ENCODE measurements at places on chromosomes 6 and 20. TPM values are rescaled to one million over a fixed set of nuclear protein-coding genes. Genes with fewer than 3 reads are reported as not detected.

SLC52A3 gene
- total RNA-seq, result 1.9 TPM

TMEM151B gene
- not detected for total RNA-seq

LY6G5C gene
- total RNA-seq, result 0.84 TPM

LYRM4 gene
- 21.4 TPM for total RNA-seq

DZANK1 gene
- 1.4 TPM for total RNA-seq

GSTA2 gene
- not detected for total RNA-seq

LINC00237 gene
- not detected for total RNA-seq

TMEM74B gene
- 1.7 TPM for total RNA-seq

WFDC5 gene
- not detected for total RNA-seq

SYNCRIP gene
- total RNA-seq, result 52.9 TPM

ZNF334 gene
- 7.3 TPM for total RNA-seq

CLPSL2 gene
- not detected for total RNA-seq

CD93 gene
- 175 TPM for total RNA-seq

SRXN1 gene
- 43.4 TPM for total RNA-seq

NOX3 gene
- total RNA-seq, result not detected

AK9 gene
- 14.8 TPM for total RNA-seq

HLA-DRB1 gene
- total RNA-seq, result 99.3 TPM

TEAD3 gene
- 15.1 TPM for total RNA-seq

TPD52L2 gene
- total RNA-seq, result 102 TPM

TREML1 gene
- total RNA-seq, result 0.56 TPM
